Right ventricle myocardium inferior (tissue), 1 donor: ENCODE measurements at places on chromosomes 5 and 9. TPM values are rescaled to one million over a fixed set of nuclear protein-coding genes. Genes with fewer than 3 reads are reported as not detected.

DNA sequence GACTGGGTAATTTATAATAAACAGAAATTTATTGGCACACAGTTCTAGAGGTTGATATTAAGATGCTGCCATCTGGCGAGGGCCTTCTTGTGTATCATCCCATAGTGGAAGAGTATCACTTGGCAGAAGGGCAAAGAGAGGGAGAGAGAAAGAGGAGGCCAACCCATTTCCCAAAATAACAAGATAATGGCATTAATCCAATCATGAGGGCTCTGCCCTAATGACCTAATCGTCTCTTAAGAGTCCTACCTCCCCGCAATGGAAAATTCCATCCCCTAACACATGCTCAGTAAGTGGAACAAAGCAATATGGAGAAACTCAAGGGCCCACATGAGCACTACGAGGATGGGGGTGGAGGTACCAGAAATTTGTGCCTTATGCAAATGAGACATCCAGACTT lies 17.6 kb upstream of the VDAC1 start:
- no peak for DNase-seq

DNA sequence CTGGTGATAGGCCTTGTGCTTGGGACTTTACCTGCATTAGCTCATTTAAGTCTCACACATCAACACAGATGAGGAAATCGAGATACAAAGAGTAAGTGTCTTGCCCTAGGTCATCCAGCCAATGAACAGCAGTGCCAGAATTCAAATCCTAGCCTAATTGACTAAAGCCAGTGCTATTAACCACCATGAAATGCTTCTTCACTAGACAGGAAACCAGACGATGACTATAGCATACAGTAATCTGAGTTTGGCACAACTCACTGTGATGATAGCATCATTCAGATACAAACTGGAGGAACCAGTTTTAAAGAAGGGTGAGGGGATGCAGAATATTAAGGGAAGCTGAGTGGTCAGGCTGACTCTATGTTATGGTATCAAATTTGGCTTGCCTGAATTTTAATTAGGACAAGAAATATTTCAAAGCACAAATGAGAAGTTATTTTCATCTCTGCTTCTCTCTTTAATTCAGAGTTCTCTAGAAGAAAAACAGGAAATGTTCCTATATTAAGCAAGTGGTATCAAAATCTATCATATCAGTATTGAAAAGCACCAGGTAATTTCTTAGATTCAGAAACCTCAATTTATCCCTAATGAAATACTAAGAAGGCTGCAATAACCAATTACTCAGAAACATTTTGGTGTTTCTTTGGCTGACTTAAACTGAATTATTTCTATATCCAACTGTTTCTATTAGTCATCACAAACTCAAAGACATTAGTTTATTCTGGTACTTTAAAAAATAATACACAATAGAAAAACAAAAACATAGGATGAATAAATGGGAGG lies 147.0 kb upstream of the RASA1 start:
- no peak for DNase-seq

DNA sequence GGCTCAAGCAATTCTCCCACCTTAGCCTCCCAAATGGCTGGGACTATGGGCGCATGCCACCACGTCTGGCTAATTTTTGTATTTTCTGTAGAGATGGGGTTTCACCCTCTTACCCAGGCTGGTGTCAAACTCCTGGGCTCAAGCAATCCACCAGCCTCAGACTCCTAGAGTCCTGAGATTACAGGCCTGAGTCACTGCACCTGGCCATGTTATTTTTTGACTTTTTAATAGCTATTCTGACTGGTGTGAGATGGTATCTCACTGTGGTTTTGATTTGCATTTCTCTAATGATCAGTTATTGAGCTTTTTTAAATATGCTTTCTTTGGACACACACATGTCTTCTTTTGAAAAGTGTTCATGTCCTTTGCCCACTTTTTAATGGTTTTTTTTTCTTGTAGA lies 38.2 kb downstream of the FBXW2 start:
- DNase-seq = no peak

DNA sequence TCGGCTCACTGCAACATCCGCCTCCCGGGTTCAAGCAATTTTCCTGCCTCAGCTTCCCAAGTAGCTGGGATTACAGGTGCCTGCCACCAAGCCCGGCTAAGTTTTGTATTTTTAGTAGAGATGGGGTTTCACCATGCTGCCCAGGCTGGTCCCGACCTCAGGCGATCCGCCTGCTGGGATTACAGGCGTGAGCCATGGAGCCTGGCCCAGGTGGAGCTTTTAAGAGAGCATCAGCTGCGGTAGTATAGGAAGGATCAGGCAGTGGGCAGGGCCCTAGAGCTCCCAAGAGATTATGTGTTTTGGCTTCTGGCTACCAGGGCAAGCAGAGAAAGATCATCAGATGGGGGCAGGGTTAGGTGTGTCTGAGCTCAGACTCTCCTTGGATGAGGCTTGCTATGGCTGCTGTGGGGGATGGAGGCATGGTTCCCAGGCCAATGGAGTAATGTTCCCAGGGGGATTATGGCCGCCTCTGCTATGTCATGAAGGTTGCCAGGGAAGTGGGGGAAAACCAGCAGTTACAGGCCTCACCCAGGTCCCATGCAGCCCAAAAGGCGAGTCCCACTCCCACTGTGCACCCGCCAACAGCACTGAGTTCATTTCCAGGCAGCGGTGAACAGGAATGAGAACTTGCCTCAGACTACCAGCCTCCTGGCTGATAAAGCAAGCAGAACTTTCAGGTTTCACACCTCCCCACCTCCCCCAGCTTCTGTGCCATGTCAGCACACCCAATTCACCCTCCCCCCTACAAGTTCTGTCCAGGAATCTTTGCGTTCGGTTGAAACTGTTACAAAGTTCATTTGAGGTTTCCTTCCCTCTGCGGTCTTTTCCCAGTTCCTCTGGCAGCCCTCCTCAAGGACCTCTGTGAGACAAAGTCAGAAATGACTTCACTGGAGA lies 507.6 kb downstream of the SPATA31D1 start:
- DNase-seq = no peak

- DNase-seq = no peak
Observed at GRCh38 chr5:135543485-135544304, 7.9 kb upstream of the NEUROG1 start.

GRCh38 chr9:3698531-3698930 lies 172.7 kb upstream of the RFX3 start:
- DNase-seq = no peak

DNA sequence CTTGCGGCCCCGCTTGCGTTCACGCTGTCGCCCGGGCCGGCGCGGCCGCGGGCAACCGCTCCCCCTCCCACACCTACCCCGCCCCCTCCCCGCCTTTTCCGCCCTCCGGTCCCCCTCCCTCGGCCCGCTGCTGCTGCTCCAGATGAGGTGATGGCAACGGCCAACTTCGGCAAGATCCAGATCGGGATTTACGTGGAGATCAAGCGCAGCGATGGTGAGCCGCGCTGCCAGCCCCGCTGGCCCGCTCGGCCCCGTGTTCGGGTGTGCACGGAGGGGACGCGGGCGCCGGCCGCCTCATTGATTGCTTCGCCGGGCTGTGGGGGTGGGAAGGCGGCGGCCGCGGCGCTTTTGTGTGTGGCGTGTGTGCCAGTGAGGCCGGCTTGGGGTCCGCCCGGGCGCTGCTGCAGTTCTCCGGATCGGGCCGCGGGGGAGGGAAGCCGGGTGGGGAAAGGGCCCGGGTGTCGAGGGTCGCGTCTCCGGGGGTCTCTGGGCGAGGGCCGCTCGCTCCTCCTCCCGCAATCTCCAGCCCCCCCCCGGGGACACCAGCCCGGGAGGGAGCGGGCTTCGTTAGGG lies 403 bp downstream of the KIF2A start:
- DNase-seq = no peak

The GLDC gene
- total RNA-seq = not detected

The TICAM2 gene
- total RNA-seq = 3.3 TPM

The PLAC8L1 gene
- not detected for total RNA-seq
